Suppressor macrophage treated with lipopolysaccharide for 4 hours (primary cell): ENCODE measurements at places on chromosomes 13 and 19.

DNA sequence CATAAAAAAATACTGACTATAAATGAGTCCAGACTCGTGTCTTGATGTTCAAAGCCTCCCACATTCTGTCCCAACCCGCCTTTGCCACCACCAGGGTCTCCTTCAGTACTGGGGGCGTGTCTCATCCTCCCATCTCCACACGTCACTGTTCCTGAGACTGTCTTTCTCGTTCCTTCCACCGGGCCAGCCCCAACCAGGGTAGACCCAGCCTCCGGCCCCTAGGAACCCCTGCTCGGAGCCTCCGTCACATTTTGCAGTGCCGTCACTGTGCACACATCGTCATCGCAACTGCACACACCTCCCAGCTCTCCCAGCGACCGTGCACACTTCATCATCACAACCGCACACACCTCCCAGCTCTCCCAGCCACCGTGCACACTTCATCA, 73.4 kb downstream of the SPACA7 start:
- no peak for DNase-seq

DNA sequence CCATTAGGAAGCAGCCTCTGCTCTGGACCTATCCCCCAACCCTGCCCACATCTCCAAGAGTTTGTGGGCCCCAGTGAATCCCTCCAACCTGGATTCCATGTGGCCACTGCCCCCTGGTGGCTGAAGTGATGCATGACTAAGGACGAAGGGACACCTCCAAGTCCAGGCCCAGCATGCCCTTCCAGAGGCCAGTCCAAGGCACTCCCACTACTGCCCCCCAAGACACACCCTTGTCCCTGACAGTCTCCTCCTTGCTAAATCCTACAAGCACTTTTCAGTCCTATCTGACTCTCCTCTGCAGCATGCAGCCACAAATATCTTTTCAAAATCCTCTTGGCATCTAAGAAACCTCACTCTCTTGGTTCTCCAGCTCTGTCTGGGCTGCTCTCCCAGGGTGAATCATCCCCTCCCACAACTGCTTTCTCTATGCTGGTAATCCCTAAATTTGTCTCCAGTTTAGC, 33.0 kb downstream of the DEDD2 start:
- peak; percentile 86 for DNase-seq

- DNase-seq = no peak
Measured at GRCh38 chr13:50026788-50027473, 11.7 kb downstream of the KCNRG start.

GRCh38 chr19:1089891-1090290, 5.3 kb downstream of the POLR2E start:
- DNase-seq = no peak

DNA sequence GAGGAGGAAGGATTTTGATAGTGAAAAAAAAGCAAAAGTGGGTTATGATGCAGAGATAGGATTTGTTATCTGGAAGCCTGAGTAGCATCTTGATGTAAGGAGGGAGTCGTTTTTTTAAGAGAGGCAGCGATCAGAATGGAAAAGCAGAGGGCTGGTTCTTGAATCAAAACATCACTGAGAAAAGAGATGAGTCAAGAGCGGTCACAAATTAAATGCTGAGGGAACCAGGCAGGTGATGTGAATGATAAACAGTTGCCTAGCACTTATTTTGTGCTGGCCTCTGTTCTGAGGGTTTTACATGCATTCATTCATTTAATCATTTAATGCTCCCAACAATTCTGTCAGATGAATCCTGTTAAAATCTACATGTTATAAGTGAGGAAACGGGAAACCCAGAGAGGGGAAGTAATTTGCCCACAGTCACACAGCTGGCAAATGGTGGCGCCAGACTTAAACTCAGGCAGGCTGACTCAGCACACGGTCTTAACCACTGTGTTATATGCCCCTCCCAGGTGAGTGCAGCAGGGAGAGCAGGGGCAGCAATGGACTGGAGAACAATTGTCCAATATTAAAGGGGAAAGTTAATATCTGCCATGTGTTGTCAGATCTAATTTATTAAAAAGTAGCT, 21.4 kb downstream of the SIGLECL1 start:
- DNase-seq = peak; percentile 52

- DNase-seq = no peak
Measured at GRCh38 chr13:105441051-105441750, 1094.3 kb downstream of the EFNB2 start.

GRCh38 chr13:100521851-100522617, 66.6 kb downstream of the GGACT start:
- DNase-seq = no peak

GRCh38 chr19:12703046-12703445, 6.6 kb upstream of the FBXW9 start:
- peak; percentile 9 for DNase-seq

GRCh38 chr13:113187263-113187669, 21.2 kb downstream of the PCID2 start:
- DNase-seq = peak; percentile 97
